Omental fat pad (tissue), 4 donors: ENCODE measurements at places on chromosomes 6 and 20.

- DNase-seq = no peak
Observed at GRCh38 chr6:135212020-135212806, 31.1 kb downstream of the MYB start.

DNA sequence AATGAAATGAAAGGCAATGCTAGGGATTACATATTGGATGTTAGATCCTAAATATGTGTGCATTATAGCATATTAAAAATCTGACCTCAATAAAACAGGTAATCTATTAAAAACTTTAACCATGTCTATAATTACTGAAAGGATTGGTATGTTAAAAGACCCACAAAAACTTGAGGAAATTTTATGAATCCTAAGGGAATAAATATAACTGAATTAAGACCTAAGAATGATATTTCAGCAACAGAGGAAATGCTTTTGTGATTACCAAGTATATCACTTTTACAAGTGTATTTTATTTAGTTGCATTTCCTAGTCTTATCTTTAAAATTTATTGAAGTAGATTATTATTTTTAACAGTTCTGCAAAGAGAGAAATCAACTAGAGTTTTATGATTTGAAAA lies 571.5 kb downstream of the HDGFL1 start:
- DNase-seq = no peak

DNA sequence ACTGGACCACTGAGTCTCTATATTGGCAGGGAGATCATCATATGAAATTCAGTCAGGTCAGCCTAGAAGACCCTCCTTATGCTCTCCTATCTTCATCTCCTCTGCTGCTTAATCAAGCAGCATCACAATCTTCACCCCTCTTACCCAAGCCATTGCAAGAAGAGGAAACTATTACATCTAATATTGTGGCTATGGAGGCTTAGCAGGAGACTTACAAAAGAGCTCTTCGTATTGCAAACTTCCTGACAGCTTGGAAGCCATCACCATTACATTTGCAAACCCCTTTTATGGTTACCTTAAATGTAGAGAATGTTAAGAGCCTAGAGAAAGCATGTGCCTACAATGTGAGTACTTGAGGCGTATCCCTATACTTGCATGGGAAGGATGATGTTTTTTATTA lies 87.2 kb upstream of the STXBP5 start:
- DNase-seq = no peak

GRCh38 chr6:136593748-136594490 lies 43.7 kb upstream of the MAP7 start:
- DNase-seq = no peak

GRCh38 chr6:143952060-143952778 lies 55.8 kb downstream of the PLAGL1 start:
- DNase-seq = no peak

GRCh38 chr6:107114926-107115694 lies at the start of gene BEND3:
TSS of gene BEND3 (minus strand) at chr6:107115515. CDS start at chr6:107099285, 16,230 bp downstream.
- DNase-seq = no peak

GRCh38 chr6:6781172-6781872 lies 192.8 kb downstream of the LY86 start:
- peak; percentile 39 for DNase-seq

DNA sequence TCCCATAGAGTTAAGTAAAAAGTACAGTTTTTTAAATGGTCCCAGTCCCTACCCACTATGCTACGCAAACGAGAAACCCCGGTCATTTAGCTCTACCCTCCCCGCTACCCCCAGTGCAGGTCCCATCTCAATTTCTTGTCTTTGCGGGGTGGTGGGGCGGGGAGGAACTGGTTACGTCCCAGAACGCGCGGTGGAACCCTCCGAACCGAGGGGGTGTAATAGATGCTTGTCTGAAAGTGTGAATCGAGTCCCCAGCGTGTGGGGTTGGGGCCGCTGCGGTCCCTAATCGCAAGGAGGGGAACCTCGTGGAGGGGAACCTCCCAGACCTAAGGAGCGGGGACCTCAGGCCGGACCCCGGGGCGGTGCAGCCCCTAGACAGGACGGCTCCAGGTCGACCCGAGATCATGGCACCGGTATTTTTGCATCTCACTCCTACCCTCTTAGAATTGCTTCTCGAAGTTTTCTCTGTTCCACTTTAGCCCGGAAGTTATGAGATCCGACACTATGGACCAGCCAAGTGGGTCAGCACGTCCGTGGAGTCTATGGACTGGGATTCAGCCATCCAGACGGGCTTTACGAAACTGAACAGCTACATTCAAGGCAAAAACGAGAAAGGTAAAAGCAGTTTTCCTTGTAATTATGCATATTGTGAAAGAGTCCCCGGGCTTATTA lies 779 bp downstream of the HEBP2 start:
- no peak for DNase-seq

DNA sequence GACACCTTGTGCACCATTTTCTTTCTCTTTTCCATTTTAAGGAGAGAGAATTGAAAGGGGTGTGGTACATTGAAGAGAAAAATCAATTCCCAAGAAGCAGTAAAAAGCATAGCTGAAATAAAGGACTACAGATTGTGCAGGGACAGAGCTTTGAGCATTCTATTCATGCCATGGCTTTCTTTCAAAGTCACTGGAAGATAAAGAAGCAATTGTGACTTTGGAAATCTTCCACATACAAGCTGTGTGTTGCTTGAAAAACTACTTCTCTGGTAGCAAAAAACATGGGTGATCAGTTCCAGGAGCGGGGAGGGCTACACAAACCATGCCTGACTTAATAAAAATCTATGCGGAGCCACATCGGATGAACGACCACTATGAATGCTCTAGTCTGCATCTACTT lies 230.2 kb upstream of the THEMIS start:
- DNase-seq = no peak

DNA sequence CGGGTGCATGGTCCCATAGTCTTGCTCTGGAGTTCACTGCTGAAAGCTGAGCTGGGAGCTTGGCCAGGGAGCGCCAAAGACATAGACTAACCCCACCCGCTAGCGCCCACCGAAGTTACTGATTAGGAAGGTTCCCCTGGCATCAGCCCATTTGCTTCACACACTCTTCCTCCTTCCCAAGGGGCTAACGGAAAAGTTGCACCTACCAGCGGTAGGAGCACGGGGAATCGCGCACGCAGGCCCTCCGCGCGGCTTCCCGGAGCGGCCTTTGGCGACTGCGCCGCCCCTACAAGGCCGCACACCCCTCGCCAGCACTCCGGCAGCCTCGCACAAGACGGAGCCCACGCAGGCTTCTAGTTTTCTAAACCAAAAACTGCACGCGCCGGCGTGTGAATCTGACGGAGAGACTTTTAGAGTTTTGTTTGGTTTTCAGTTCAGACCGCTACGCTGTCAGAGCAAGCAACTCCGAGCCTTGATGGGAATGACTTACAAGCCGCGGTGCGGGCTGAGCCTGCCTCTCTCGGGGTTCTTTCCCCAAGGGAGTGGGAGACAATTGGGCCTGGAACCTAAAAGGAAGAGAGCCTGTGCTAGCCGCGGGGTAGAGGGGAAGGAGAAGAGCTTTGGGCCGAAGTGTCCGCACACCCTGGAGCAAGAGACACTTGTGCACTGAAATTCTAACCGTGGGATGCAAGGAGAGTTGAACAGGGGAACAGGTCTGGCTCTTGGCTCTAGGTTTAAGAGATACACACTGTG lies 891 bp upstream of the POU3F2 start:
- DNase-seq = no peak

DNA sequence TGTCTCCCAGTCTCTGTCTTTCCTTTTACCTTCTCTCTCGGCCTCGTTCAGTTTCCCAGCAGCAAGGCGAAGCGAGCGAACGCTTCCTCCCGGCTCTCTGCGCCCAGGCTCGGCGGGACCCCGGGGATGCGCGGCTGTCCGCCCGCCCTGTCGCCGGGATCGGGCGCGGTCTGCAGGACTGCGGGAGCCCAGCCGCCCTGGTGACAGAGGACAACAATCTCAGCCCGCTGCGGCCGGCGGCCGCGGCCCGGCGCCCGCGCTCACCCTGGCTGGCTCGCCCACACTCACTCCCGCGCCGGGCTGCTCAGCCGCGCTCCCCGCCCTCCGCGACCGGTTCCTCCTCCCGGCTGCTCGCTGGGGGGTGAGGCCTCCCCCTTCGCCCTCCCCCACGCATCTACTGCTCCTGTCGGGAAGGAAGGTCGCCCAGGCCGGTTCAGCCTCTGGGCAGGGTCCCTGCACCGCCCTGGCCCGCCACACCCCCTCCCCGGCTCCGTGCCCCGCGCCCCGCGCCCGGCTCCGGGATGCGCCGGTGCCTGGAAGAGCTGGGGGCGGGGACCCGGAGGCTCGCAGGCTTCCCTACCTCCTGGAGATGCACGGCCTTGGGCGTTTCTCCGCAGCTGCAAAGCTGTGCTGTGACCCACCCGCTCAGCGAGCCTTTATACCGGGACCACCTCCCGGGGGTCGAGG lies 410 bp downstream of the SYNE1 start:
- no peak for DNase-seq

- DNase-seq = no peak
Observed at GRCh38 chr6:73951183-73951582, 255.2 kb downstream of the CD109 start.

DNA sequence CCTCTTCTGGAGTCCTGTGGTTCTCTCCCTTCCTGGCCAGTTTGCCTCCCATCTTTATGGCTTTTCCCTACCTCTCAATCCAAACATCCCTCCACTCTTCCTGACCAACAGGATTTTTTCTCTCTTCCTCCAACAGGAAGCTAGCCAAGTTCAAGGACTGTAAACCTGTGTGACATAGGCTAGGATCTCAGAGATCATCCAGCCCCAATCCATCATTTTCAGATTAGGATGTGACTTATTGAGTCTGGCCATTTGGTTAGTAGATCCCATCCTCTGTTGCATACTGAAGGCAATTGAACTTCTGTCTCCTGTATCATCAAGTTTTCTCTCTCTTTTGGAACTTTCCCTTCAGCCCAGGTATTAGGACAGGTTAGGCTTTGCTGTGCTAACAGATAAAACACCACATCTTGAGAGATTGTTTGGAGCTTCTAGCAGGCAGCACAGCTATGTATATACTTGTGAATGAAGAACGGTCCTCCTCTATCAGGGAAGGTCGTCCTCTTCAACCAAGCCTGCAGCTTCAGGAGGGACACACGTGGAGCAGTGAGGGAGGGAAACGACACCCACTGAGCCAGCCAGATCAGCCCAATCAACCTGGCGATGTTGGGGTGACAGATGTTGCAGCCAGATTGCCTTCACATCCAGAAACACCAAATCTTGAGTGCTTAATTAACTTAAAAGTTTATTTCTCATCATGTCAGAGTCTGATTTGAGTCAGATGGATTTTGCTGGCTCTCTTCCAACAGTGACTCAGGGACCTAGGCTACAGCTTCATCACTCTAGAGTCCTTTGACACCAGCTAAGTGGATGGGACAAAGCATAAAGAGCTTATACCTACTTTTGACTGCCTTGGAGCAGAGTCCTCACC lies 106.8 kb downstream of the GJA10 start:
- no peak for DNase-seq

DNA sequence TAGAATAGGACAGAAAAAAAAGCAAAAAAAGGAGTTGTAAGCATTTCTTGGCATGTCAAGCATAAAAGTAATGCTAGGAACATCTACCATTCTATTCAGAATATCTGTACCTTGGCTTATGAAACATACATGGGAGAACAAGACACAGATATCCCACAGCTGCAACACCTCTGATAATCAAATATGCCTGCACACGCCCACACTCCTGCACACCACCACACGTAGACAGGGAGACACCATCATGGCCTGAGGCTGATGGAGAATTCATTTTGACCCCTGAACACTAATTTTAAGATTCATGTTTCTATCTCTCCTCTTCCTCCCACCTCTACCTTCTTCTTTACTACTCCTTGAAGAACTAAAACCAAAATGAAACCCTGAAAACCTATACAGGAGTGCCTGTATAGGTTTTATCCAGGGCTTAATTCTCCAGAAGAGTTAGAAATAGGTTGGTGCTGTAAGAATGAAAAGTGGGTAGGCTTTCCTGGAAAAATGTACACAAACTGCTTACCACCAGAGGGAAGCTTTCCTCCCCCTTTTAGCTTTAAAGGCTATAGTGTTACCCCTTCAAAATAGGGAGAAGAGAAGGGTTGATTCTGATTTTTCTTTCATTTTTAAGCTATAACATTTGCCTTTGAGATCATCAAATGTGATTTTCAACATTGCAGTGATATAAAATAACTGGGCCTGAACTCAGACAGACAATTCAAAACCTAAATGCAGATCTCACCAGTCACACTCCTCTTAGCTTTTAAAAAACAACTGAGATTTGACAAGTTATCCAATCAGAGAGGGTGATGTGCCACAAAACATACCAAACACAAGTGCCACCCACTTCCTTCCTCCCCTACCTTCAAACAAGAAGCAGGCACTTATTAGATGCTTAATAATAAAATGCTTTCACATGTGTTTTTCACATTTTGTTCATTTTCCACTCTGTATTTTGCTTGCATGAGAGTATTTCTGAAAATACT lies 57.9 kb downstream of the ELOVL5 start:
- no peak for DNase-seq

DNA sequence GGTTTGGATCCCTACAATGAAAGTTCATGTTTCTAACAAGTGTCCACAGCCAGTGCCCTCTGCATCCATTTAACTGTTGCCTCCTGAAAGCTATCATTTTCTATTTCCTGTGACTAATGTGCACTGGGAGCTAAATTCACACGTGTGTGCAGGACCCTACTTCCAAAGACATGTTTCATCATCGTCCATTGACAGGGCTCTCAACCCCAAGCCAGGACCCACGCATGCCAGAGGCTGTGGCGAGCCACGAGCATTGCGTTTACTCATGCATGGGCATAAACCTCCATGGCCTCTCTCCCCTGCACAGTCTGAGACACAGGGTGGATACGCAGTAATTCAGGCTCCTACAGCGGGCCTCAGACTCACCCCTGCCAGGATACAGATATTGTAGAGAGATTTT lies 153.2 kb downstream of the MAFB start:
- no peak for DNase-seq
